Stimulated activated CD8-positive, alpha-beta memory T cell treated with anti-CD3 and anti-CD28 coated beads, Interleukin-4, amount 100 ng/mL, for 1 hour (primary cell): ENCODE measurements at places on chromosomes 5 and 9.
A peak's percentile ranks its signal among the peaks of the same experiment; 100 is the strongest.

DNA sequence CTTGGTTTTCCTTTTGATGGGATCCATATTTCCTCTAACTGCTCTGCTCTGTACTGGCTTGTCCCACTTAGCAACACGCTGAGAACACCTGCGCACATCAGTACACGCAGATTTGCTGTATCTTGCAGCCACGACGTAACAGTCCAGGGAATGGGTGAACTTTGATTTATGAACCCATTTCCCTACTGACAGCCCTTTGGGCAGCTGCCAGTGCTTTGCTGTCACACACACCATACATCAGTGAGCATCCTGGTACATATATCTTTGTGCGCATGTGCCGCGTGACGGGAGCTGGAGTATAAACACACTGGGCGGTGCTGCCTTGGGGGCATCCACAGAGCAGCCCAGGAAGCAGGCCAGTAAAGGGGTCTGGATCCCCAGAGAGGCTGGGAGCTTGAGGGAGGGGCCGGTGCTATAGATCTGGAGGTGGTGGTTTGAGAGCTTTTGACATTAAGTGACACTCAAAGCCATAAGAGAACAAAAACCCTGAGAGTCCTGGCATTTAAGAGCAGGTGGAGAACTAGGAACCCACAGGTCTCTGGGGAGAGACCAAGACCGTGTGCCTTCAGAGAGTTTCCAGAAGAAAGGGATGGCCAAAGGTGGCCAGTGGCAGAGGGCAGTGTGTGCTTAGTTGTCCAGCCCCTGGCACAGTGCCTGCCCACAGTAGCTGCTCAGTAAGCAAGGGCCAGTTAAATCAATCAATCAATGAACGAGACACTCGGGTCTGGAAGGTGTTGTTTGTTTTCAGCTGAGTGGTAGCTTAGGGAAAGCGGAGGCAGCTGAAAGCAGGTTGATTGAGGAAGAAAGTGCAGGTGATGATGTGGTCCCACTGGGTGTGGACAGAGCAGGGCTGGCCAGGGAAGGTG is 53.7 kb downstream of the LMX1B start:
- no peak for DNase-seq

GRCh38 chr5:151132963-151133362 is 24.6 kb downstream of the ANXA6 start:
- no peak for DNase-seq

DNA sequence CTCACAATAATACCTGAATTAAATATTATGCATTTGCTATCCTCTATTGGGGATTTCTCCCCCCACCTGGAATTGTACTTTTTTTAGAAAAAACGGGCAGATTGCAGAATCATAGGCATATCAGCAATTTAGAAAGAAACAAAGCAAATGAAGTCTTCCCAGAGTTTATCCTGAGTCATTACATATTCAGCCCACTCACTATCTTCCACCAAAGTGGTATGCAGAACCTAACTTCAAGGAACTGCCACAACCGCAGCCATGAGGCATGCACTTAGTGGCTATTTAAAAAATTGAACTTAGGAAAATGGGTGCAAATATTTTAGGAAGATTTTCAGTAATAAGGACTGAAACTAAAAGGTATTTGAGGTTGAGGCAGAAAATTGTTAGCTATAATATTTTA is 48.6 kb downstream of the UBAP1 start:
- no peak for DNase-seq

GRCh38 chr5:35476797-35477196 is 140.9 kb upstream of the SPEF2 start:
- DNase-seq = no peak

DNA sequence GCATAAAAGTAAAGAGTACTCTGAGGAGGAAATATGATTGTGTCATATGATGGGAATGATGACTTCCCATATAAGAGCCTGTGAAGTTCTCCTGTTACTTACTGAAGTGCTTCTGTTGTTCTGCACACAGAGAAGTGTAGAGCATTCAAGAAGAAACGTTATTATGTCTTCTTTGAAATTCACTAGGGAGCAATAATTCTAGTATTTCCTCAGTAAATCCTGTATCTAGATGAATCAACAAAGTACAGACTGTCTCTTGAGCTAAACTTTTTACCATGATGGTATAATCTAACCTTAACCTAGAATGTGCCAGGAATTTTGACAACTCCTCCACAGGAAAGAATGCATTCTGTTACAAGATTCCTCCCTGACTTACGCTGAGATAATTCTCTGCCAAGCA is 18.9 kb upstream of the GHR start:
- DNase-seq = no peak

DNA sequence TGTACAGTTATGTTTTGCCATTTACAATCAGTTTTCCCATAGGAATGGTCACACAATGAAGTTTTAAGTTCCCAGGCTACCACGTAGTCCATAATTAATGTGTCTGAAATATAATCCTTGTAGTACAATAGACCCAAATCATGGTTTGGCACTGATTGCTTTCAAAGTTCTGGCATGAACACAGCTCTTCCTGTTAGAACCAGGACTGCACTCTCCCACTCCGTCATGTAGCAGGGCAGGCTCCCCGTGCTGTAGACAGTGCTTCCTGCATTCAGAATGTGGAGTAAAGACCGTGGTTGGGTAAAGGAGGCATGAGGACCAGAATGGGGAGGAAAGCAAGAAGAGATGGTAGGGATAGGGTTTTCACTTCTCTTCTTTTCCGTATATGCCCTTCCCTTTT is 4.0 kb downstream of the SEC61B start:
- no peak for DNase-seq

GRCh38 chr9:72292256-72292682 is 72.7 kb downstream of the ZFAND5 start:
- DNase-seq = no peak

GRCh38 chr9:124708074-124708473 is 63.0 kb downstream of the NR6A1 start:
- no peak for DNase-seq

DNA sequence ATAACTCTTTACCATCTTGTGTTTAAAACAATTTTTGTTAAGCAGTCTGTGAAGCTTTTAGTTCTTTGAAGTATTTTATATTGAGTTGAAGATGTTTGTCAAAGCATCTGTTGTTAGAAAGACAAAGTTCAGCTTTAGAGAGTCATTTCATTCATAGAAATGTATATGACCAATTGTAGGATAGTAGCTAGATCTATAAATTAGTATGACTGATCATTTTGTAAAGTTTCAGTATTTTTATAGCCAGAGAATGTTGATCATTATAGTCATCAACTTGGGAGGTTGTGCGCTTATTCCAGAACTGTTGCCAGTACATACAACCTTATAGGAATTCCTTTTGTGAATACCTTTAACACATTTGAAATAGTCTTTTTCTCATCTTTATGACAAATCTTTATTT is 5.2 kb downstream of the NIPBL start:
- no peak for DNase-seq

GRCh38 chr9:5931657-5932056 is 41.0 kb downstream of the MLANA start:
- DNase-seq = no peak

DNA sequence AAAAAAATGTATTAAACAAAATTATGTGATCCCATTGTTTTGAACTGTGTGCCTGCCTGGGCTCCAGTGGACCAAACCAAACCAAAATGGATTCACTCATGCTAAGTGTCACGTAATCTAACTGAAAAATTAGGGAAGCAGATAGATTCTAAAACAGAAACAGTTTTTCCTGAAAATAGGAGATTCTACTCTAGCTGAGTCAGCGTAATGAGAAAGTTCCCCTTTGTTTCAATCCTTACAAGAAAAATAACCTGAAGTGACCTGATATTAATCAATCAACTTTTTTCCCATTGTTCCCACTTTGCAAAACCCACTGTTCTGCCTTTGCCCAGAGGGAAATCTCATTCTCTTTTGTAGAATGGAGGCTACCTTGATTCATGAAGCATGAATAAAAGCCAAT is 682.4 kb upstream of the CDH10 start:
- no peak for DNase-seq

- no peak for DNase-seq
Measured at GRCh38 chr5:72040513-72040912, 66.8 kb upstream of the MAP1B start.

- no peak for DNase-seq
Measured at GRCh38 chr9:92728831-92729734, 35.5 kb downstream of the BICD2 start.

DNA sequence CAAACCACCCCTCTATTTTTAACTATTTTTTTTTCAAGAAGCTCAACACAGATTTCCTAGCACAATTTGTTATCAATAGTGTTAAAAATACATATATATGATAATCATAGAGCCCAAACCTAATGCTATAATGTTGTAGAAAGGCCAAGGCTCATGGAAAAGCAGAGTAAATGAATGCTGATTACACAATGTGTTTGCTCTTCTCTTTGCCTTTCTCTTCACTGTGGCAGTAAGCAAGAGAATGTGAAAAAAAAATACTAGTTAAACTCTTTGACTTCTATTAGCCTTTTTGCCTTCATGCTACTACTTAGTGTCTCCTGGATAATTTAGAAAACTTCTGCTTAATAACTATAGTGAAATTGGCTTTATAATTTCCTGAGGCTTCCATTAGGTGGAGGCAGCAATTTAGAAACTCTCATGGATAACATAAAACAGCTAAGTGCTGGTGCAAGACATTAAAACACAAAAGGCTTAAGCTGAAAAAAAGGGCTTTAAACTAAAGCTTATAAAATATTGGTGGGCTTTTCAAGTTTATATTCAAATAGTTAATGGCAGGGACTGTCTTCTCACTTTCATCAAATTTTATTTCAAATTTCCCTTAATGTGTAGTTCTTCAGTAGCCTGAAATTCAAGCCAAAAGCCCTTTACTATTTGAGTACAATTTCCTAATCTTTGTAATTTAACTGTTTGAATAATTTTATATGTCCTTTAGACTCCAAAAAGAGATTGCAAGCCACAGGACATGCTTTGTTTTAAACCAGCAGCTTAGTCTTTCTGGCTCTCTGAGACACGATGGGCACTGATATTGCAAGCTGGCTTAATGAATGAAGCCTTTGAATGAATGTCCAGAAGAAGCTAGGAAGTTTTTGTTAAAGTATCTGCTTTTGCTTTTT is 2031.8 kb upstream of the CDH6 start:
- no peak for DNase-seq

GRCh38 chr5:94057655-94058054 is 316.3 kb upstream of the POU5F2 start:
- DNase-seq = no peak

- peak; percentile 24 for DNase-seq
Measured at GRCh38 chr9:93682155-93682968, 106.0 kb downstream of the PHF2 start.

DNA sequence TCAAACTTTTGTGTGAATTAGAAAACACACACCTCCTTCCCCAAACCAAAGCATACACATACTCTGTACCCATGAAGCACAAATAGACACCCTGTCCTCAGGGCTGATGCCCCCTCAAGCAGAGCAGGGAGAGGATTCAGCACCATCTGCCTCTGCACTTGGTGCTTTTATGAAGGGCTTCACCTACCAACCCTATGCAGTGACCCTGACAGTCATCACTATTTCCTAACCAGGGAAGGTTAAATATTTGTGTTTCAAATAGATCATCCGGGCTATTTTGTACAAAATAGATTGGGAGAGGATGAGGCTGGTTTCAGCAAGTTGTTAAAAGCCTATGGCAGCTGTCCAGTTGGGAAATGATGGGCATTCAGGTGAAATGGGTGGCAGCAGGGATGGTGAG is 396.2 kb downstream of the ZSWIM6 start:
- no peak for DNase-seq

DNA sequence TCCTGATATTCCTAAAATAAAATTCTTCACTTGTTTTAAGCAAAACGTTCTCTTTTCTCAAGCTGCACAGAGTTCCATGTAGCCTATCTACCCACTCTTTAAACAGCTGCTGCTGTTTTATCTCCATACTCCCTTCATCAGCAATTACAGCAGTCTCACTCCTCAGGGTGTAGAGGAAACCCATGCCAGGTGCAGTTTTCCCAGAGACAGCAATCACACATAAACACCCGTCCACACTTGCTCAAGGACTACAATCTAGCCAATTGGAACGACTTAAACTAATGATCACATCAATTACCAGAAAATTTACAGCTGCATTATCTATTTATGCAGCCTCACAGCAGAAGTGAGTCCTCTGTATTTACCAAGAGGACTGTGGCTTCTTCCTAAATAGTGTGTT is 141.7 kb downstream of the HTR1A start:
- no peak for DNase-seq

- DNase-seq = no peak
Measured at GRCh38 chr5:169149317-169149716, 151.6 kb downstream of the SLIT3 start.

DNA sequence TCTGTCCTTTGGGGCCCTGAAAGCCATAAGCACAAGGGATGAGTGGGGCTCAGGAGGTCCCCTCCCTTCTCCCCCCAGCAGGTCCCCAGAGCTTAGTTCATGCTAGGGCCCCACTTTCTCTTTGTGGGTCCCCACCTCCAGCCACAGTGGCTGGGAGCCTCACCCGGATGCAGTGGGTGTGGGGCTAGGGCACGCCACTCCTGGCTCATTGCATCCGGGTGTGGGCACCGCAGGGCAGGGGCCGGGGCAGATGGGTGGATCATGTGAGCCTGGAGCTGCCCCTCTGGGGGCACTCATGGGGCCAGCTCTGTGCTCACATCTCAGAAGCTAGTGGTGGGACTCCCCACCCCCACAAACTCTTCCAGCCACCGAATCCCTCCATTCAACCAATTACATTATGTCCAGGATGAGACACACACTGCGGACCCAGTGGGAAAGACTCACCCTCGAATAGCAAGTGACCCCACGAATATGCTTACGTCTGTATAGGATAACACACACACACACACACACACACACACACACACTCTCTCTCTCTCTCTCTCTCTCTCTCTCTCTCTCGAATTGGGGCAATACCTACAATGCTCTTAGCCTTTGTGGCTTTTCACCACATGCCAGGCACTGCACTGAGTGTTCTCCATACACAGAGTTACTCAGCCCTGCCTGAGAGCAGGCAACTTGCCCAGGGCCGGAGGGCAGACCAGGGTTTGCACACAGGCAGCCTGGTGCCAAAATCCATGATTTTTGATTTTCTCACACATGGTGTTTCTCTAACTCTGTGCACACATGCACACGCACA is 16.8 kb upstream of the PHYKPL start:
- DNase-seq = no peak

- no peak for DNase-seq
Measured at GRCh38 chr9:85053206-85053786, 383.8 kb downstream of the NTRK2 start.

GRCh38 chr5:42881416-42882117 is 69.9 kb upstream of the SELENOP start:
- DNase-seq = no peak

- DNase-seq = no peak
Measured at GRCh38 chr9:124340219-124341069, 74.8 kb downstream of the PSMB7 start.

GRCh38 chr9:74056023-74056422 is 441.1 kb upstream of the RORB start:
- DNase-seq = no peak

- no peak for DNase-seq
Measured at GRCh38 chr9:78189461-78189860, 46.4 kb upstream of the CEP78 start.

- no peak for DNase-seq
Measured at GRCh38 chr5:11084111-11084510, 323.1 kb upstream of the DAP start.

- no peak for DNase-seq
Measured at GRCh38 chr5:136511046-136511445, 145.7 kb upstream of the TRPC7 start.
